ENCODE measurements at places on chromosomes 7 and 10. TPM values are rescaled to one million over a fixed set of nuclear protein-coding genes. Genes with fewer than 3 reads are reported as not detected.

The TRA2A gene
- 12.6 TPM for total RNA-seq

GRCh38 chr7:35465791-35466336 lies 212.0 kb upstream of the TBX20 start:
- no peak for DNase-seq

GRCh38 chr10:102627291-102627735 lies 17.0 kb upstream of the TRIM8 start:
- DNase-seq, result no peak

DNA sequence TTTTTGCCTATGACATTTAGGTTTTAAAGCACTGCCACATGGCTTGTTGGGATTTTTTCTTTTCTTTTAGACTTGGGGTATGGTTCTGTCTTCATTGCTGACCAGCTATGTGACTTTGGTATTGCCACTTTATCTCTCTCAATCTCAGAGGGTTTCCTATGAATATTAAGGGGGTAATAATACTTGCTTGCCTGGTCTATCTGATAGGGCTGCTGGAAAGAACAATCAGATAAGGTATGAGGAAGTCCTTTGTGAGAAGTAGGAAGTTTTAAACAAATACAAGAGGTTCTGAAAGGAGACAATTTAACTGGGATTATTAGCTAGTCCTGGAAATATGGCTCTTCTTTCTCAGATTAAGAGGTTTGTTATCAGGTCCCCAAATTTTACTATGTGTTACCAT lies 80.8 kb downstream of the ZNF92 start:
- no peak for DNase-seq

GRCh38 chr7:45713669-45714520 lies 139.7 kb downstream of the ADCY1 start:
- no peak for DNase-seq

The ADARB2 gene
- 0.14 TPM for total RNA-seq

DNA sequence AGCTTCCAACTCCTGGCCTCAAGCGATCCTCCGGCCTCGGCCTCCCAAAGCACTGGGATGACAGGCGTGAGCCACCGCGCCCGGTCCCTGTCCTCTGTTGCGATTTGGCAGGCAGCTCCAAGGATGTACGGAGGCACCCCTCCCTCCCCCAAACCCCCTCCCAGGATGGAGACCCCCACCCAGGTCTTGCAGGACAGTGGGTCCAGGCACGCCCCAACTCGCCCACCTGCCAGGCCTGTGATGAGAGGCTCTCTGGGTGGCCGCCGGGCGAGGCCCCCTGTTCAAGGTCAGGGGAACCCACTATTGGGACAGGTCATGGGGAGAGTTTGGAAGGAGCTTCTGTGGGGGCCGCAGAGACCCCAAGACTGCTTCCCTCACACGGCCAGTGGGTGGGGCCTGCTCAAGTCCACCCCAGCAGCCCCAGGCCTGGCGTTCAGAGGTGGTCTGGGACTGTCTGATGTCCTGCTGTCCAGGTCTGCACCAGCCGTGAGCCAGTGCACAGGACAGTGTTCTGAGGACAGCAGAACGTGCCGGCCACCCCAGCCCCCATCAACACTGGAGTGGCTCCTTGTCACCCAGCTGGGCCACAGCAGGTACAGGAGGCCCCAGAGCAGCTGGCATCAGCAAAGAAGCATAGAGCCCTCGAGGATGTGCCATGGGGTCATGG lies 2.5 kb downstream of the ADAP1 start:
- DNase-seq, result no peak

DNA sequence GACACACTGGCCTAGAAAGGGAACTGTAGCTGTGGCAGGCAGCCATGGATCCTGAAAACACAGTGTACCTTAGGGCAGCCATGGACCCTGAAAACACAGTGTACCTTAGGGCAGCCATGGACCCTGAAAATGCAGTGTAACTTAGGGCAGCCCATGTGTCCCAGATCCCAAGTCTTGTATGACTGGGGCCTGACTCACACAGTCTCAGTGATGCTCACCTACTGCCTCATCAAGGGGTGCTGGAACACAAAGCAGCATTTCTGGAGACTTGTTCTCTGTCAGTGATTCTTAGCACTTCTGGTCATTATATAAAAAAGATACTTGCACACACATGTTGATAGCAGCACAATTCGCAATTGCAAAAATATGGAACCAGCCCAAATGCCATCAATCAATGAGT lies 70.2 kb upstream of the LAMB4 start:
- DNase-seq, result no peak

DNA sequence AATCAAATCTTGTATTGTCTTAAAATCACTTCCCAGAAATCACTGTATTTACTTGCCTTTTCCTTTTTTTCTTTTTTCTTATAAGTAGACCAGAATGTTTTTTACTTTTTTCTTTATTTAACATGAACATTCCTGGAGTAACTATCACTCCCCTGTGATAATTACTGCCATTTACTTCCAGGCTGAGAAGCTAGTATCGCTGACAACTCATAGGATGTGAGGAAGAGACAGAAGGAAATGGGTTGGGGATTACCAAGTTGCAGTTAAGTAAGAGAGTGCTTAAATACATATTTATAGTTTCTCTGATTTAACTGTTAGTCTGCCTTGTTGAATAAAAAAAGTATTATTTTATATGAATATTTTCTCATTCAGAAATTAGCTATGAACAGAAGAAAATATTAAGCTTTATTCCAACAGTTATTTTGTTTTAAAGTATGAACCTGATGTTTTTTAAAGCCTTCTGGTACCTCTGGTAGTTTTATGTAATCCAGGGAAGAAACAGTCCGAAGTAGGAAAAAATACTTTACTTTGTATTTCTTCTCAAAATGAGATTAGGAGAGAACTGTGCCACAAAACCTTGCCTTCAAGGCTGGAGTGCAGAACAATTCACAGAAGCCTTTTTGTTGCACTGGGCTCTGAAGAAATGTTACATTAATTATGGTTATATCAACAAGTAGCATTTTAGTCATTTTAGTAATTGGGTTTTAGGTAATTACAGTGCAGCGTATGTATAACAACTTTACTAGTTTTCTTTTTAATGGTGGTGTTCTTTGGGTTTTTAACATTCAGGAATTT lies 72.8 kb downstream of the SHOC2 start:
- no peak for DNase-seq

DNA sequence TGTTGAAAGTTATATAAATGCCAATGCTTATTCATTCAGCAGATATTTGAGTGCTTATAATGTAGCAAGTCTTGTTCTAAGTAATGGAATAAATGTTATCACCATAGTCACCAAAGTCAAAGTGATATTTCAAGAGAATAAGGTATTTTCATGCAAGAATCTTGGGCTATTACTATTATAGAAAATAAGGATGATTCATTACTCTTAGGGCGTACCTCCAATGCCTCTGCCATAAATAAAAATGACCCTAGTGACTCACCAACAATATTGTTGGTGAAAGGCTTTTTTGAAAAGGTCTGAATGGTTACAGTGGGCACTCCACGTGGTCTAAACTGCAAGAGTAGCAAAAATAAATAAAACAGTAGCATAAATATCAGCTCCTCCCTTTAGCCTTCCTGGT lies 68.4 kb downstream of the RALA start:
- no peak for DNase-seq

The REEP3 gene
- 19.7 TPM for total RNA-seq

DNA sequence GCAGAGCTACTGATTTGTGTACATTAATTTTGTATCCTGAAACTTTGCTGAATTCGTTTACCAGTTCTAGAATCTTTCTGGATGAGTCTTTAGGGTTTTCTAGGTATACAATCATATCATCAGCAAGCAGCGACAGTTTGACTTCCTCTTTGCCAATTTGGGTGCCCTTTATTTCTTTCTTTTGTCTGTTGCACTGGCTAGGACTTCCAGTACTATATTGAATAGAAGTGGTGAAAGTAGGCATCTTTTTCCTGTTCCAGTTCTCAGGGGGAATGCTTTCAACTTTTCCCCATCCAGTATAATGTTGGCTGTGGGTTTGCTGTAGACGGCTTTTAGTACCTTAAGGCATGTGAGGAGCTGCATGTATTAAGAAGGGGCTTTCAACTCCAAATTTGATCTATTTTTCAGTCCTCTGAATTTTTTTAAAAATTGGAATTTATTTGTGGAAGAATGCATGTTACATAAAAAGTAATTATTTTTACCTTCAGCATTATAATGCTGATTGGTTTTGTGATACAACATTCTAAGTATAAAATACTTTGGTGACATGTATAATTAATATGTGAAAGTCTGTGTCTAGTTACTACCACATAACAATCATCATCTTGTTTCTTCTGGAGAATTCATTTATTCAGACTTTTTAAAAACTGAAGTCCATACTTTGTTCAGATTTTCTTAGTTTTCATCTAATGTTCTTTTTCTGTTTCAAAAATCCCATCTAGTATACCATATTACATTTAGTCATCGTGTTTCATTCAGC lies 49.6 kb downstream of the CPED1 start:
- DNase-seq, result no peak

The ZNF518A gene
- total RNA-seq, result 5.8 TPM

The MET gene
- total RNA-seq, result 254 TPM

The TUBB8 gene
- not detected for total RNA-seq

DNA sequence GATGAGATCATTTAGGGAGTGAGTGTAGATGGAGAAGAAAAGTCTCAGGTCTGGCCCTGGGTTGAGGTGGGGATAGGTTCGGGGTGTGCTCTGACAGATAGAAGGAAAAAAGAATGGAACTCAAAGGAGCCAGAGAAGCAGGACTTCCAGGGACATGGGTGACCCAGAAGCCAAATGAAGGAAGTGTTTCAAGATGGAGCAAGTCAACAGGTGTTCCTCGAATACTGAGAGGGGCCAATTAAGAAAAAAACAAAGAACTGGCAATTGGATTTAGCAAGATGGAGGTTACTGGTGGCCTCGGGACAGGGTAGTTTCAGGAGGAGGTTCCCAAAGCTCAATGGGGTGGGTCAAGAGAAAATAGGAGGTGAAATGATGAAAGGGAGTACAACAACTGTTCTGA lies 40.3 kb downstream of the DENND2A start:
- no peak for DNase-seq

- peak; percentile 90 for DNase-seq
Observed at GRCh38 chr7:45924283-45924682, 3.2 kb upstream of the IGFBP3 start.

The ARHGEF5 gene
- 8.7 TPM for total RNA-seq

GRCh38 chr7:42283553-42283952 lies 46.5 kb upstream of the GLI3 start:
- DNase-seq, result no peak

DNA sequence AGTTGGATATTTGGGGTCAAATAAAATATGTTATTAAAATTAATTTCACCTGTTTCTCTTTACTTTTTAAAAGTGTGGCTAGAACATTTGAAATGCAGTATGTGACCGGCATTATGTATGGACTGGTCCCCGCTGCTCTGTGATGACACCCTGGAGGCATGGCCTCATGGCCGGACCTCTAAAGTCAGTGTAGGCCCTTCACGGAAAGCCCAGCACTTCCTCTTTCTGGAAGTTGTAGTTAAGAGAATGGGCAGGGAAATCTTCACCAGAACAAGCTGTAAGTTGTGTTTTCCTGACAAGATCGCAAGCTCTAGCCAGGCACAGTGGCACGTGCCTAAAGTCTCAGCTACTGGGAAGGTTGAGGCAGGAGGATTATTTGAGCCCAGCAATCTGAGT lies 38.3 kb upstream of the SRGN start:
- DNase-seq, result no peak

The GHRHR gene
- not detected for total RNA-seq

GRCh38 chr7:69992938-69993337 lies 394.7 kb downstream of the AUTS2 start:
- no peak for DNase-seq

DNA sequence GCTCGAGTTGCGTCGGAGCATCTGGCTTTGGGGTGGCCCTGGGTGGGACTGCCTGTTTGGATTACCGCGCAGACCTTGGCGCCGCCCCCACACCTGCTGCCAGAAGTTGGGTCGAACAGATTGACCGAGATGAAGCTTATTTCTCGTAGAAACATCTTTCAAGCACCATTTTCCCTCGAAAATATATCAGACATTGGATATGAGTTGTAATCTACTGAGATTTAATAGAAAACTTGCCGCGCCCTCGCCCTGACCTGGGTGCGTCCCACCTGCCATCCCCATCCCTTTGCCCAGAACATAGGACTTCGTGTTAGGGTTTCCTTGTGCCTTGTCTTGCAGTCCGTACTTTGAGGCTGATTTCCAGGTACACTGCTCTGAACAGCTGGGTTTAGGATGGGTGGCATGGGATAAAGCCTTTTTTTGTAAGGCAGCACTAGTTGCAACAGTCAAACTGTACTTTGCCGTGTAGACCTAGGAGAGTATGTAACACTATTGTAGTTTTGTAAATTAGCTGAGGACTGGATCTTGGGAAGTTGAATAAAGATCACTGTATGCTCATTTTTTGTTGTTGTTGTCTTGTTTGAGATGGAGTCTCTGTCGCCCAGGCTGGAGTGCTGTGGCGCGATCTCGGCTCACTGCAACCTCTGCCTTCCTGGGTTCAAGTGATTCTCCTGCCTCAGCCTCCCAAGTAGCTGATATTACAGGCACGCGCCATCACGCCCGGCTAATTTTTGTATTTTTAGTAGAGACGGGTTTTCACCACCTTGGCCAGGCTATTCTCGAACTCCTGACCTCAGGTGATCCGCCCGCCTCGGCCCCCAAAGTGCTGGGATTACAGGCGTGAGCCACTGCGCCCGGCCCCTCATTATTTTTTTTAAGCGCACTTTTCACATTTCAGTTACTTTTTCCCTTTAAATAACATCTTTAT lies 978 bp downstream of the OGDH start:
- DNase-seq, result no peak

- peak; percentile 74 for DNase-seq
Observed at GRCh38 chr7:56007167-56007652, 42.8 kb downstream of the NIPSNAP2 start.

DNA sequence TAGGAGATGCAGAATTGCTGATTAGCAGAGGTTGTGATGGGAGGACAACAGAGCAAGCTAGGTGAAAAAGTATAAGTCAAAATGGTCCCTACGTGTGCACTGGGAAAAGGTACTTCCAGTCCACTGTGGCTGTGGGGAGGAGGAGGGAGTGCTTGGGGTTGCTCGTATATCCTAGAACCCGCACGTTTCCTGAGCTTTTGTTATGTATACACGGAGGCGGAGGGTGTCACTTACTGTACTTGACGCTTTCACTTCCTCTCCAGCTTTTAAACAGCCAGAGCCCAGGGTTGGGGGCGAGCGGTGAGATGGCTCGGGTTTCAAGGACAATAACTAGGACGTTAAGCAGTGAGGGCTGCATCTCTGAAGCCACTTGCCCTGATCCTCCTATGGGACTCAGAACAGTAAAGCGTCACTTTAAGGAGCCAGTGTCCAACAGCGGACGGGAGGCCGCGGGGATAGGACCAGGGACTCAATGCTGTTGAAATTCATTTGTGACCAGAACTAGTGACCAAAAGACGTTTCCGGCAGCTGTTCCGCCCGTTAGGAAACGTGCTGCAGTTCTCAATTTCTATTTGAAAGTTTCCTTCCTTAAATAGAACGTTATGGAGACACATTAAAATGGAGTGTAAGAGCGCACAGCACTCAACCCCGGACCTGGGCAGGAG lies 985 bp upstream of the ETV1 start:
- DNase-seq, result peak; percentile 61

DNA sequence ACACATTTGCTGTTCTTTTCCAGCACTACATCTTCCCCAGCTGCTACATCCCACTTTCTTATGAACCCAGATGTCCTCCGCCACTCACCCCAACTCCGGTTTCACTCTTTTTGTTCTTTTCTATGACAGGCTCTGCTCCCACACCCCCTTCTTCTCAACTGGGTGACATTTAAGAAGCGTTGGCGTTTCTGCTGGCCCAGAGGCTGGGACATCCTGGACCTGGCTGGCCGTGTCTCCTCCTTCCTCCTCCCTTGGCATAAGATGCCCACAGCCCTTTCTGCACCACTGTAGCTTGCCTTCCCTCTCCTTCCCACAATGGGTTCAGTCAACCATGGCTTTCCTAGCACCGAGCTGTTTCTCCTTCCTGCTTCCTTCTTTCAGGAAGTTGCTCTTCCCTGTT lies 9.4 kb upstream of the CALML5 start:
- no peak for DNase-seq

The CYP2C19 gene
- total RNA-seq, result 0.41 TPM

Data from Caki2 (cell line).